IMR-90 (cell line): ENCODE measurements at places on chromosomes 7 and 10. TPM values are rescaled to one million over a fixed set of nuclear protein-coding genes. Genes with fewer than 3 reads are reported as not detected.

Gene PSMA2
- 138 and 217 TPM in 2 replicates for total RNA-seq

Gene LZTS2
- 17.8 and 19.2 TPM in 2 replicates for total RNA-seq

Gene SOSTDC1
- under 0.01 TPM in 1 of 2 replicates, not detected in the other for total RNA-seq

Gene HYAL4
- not detected in 2 replicates for total RNA-seq

Gene GNGT1
- total RNA-seq, result not detected in 2 replicates

Gene GATA3
- total RNA-seq, result under 0.01 TPM in 1 of 2 replicates, not detected in the other

Gene MYPN
- total RNA-seq, result 12.5 and 13.1 TPM in 2 replicates

Gene TAS2R4
- 0.18 and 0.28 TPM in 2 replicates for total RNA-seq

- DNase-seq, result no peak
Measured at GRCh38 chr10:105644091-105644490, 1003.0 kb downstream of the SORCS3 start.

- DNase-seq, result no peak
Measured at GRCh38 chr10:103021150-103021899, 103.2 kb downstream of the CNNM2 start.

DNA sequence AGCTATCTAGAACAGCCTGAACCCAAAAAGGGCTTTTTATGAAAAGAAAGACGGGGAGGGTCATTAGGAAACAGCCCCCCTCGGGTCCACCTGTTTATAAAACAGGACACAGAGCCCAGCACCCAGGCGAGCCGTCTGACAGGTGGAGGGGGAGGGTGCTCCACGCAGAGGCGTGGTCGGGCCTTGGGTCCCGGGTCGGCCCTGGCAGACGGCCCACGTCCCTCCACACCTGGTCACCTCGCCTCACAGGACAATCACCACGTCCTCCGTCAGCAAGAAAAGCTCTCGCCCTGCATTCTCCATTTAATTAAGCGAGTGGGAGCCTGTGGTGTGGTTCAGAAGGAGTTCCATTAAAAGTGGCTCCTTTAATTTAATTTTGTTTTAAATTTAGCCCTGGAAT lies 42.3 kb upstream of the FOXL3 start:
- no peak for DNase-seq

- DNase-seq, result no peak
Measured at GRCh38 chr10:4916086-4916716, 47.0 kb upstream of the AKR1C1 start.

DNA sequence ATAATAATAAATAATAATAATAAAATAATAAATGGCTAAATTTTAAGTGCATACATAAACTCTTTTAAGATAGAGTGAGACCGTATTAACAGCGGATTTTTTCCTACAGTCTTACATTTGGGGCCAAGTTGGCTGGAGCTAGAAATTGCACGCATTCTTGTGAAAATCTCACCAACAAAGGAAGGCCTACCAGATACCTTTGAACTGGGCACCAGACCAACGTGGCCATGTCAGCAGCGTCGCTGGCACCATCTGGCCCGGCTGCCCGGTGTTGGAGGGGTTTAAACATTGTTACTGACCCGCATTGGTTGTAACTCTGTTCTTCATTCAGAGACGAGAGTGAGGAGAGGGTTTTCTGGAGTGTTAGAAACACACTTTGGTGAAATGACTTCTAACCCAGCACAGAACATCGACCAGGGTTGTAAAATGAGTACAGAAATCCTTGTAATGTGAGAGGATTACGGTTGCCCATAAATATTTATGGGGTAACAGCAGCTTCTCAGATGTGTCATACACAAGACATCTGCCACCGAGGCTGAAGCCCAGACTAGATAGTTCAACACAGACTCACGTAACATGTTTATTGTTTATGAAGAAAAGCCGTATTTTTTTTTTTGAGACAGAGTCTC lies 34.6 kb upstream of the UNCX start:
- peak; percentile 94 for DNase-seq

GRCh38 chr7:73963252-73963822 lies 64.6 kb upstream of the ELN start:
- no peak for DNase-seq

DNA sequence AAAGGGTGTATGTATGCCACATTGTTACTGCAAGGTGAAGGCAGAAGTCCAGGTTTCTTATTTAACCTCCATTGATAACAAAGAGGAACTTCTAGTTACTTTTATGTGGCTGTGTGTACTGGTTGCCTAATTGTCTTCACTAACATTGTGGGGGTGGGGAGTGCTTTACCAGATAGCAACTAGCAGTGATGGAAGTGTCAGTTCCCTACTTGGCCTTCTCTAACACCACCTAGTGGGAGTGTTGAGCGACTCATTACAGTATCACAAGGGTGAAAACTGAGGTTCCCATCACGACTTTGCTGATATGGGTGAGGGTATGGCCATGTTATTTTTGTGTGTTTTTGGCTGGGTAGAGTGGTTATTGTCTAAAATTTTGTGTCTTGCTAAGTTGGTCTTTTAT lies 274.4 kb downstream of the THSD7A start:
- no peak for DNase-seq

- no peak for DNase-seq
Measured at GRCh38 chr7:71272509-71273490, 140.9 kb downstream of the GALNT17 start.

DNA sequence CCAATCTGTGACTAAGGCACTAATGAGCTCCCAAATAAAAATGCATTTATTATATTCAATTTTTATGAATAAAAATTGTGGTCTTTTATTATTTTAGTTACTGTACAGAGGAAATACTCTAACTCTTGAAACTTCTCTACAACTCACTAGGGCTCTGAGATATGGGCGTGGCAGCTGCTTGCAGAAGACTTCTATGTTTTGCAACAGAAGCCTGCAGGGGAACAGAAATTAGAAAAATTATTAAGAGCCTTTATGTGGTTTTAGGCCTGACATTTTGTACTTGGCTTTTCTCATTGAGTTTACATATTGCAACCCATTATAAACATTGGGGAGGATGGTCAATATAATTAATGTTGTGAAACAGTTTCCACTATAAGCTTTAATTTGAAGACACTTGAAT lies 581.4 kb downstream of the TNS3 start:
- no peak for DNase-seq

DNA sequence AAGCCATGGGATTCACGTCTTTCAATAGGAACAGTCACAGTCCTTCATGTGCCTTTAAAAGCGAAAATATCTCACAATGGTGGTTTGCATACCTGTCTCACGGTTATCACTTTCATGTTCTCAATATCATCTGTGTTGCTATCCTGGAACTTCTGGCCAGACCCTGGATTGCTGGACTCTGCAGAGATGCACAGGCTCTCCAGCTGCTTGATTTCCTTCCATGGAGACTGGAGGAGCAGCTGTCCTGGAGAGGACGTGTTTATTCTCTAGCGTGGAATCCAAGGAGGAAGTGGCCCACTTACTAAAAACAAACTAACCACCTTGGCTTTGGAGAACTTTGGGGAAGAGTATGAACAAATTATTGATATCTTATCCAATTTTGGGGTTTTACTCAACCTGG lies 16.5 kb downstream of the BTBD16 start:
- DNase-seq, result no peak
